ENCODE measurements at places on chromosomes 7 and 10.

DNA sequence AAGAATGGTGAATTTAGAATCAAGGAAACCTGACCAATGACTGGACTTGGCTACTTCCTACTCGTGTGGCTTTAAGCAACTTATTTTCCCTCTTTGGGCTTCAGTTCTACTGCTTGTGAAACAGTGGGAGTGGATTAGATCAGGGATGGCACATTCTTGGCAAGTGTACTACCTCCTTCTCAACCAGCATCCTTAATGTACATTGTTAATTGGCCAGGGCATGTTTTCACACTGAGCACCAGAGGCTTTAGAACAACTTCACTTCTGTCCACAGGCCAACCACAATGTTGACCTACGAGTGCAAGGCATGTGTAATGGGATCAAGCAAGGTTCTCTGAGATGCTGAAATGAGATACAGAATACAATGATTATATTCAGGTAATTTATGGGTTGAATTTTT, 315.3 kb downstream of the ADRA2A start:
- no peak for DNase-seq

DNA sequence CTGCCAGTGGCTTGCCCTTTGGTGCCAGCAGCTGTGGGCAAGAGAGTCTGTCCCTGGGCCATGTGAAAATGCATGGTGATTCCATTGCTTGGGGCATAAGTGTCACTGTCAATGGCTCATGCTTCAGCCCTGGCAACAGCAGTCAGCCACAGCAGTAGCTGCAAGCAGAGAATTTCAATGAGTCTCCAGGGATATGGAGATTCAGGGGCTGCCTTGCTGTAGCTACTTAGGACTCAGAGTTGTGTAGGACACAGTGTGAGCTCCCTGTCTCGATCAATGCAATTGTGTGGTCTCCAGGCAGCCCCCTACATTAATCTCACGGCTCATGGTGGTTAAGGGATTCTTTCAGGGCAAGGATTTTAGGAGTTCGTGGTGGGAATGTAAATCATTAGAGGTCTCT, 126.3 kb upstream of the STARD3NL start:
- no peak for DNase-seq

GRCh38 chr7:141302617-141303016, 228.8 kb downstream of the TMEM178B start:
- no peak for DNase-seq

DNA sequence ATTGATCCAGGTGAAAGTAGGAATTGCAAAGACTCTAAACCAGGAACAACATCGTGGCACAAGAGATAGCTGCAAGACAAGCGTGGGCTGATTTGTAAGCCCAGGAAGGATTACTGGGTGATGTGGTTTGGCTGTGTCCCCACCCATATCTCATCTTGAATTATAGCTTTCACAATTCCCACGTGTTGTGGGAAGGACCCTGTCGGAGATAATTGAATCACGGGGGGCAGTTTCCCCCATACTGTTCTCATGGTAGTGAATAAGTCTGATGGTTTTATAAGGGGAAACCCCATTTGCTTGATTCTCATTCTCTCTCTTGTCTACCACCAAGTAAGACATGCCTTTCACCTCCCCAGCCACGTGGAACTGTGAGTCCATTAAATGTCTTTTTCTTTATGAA, 59.5 kb downstream of the ST8SIA6 start:
- DNase-seq, result no peak

- DNase-seq, result no peak
These were observed 404.2 kb downstream of the THSD7A start for GRCh38 chr7:11427686-11428273.

- no peak for DNase-seq
These were observed 69.6 kb upstream of the COL1A2 start for GRCh38 chr7:94325122-94325475.

GRCh38 chr7:149723795-149724495, 49.4 kb downstream of the ZNF467 start:
- no peak for DNase-seq

GRCh38 chr10:29736366-29737073, 101.7 kb upstream of the SVIL start:
- DNase-seq, result no peak

DNA sequence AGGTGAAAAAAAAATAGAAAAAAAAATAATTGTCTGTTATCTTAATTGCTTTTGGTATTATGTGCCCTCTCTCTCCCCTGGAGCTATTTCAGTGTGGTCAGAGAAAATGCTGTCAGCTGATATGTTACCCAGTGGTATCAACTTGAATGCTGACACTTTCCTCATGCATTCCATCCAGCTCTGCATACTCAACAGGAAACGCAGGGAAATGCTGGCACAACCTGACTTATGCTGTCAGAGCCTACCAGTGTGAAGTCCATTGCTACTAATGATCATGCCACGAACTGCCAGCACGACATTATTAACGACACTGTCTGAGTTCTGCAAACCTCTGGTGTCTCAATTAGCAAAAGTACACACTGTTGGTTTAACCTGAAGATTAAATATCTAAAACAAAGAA, 182.8 kb downstream of the ZWINT start:
- DNase-seq, result no peak

GRCh38 chr10:33878238-33878786, 543.8 kb upstream of the NRP1 start:
- no peak for DNase-seq

- no peak for DNase-seq
These were observed 215.7 kb upstream of the INHBA start for GRCh38 chr7:41918597-41918996.

- DNase-seq, result no peak
These were observed 1.8 kb upstream of the GLI3 start for GRCh38 chr7:42238709-42239366.

DNA sequence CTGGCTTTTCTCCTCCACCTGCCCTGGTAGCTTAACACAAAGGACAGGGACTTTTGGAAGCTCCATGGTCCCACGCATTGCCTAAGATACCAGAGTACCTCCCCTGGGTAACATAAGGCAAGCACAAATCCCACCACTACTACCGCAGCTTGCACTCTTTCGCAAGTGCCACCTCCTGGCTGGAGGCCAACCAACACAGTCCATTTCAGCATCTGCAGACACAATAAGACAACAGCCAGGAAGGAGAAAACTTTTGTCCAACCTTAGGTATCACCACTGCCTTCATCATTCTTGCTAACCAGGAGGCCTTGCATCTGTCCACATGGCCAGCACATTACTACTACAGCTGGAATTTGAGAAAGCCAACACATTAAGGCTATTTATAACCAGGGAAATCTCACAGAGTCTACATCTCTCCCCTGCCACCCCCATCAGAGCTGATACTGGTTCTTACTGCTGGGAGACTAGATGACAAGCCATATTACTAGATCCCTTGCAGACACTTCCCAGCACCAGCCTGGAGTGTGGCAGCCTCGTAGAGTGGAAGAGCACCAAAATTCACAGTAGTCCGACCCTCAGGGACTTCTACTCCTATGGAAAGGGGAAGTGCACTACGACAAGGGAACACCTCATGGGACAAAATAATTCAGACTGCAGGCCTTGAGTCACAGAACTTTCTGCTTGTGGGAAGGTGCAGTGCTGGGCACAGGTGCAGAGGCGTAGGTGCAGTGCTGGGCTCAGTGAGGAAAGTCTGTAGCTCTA, 39.8 kb upstream of the CDK13 start:
- no peak for DNase-seq

DNA sequence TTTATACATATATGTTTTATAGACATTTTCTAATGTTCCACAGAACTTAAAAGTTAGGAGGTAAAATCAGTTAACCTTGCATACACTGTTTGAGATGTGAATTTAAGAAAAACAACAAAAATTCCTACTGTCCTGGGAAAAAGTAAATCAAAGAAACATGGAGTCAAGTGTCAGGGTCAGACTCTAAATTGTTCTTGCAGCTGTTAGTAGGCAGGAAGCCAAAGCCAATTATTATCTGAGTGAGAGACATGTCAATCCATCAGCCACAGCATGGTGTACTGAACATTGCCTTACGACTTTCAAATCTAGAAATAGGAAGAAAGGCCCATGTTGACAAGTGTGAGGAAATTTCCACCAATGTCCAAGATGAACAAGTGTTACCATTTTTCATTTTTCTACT, 461.2 kb upstream of the MBL2 start:
- no peak for DNase-seq

- DNase-seq, result no peak
These were observed 66.7 kb downstream of the PFKFB3 start for GRCh38 chr10:6269432-6269831.

DNA sequence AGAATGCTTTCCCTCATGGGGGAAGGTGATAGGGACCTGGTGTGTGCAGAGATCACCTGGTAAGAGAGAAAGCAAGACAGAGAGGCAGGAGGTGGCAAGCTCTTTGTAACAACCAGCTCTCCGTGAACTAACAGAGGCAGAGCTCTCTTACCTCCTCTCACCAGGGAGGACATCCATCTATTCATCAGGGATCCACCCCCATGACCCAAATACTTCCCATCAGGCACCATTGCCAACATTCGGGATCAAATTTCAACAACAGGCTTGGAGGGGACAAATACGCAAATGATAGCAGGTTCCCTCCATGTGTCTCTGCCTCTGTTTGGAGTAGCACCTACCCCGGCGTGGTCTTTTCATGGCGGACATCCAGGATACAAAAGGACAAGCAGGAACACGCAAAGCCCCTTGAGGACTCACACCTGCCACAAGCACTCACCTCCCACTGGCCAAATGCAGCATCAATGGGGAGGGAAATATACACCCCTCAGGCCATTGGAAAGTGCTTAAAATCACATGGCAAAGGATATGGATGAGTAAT, 431.2 kb upstream of the AUTS2 start:
- DNase-seq, result no peak

DNA sequence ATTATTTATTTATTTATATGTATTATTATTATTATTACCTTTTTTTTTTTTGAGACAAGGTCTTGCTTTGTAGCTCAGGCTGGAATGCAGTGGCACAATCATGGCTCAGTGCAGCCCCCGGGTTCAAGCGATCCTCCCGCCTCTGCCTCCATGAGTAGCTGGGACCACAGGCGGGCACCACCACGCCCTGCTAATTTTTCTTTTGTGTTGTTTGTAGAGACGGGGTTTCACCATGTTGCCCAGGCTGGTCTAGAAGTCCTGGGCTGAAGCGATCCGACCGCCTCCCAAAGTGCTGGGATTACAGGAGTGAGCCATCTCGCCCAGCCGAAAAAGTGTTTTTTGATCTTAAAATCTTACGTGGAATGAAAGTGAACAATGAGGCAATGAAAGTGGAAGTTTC, 79.4 kb upstream of the C1GALT1 start:
- no peak for DNase-seq

DNA sequence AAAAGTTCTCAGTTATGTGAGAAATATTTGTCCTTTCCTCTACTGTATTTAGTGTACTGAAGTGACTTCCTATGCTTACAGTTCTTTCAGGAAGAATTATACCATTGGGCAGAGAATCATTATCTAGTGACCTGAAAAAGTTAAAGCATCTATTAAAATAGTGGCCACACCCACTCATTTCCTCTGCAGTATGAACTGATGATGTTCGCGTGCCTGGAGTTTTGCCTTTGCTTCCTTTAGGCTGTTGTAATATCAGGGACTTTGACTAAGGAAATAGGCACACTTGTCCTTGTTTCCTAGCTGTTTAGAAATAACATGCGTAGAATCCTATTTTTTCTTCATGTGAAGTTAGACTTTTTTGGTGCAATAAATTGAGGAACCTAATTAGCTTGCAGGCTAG, 100.7 kb downstream of the ZMYND11 start:
- no peak for DNase-seq

- DNase-seq, result no peak
These were observed 208.6 kb upstream of the GALNT17 start for GRCh38 chr7:70923181-70923845.

DNA sequence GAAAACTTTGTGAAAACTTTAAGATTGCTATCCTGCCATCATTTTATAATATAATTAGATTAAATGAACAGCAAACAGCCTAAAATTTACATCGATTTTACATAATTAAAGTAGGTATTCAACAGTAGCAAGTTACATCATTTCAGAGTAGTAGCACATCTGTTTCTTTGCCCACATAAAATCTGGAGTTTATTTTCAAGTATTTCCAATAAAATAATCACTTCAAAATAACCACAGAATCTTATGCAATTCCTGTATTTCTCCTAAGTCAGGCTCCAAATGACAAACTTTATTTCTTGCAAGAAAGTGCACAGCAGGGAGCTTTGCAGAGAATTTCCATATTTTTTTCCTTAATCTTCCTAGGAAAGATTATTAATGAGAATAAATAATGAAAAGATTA, 82.6 kb downstream of the CUBN start:
- no peak for DNase-seq

DNA sequence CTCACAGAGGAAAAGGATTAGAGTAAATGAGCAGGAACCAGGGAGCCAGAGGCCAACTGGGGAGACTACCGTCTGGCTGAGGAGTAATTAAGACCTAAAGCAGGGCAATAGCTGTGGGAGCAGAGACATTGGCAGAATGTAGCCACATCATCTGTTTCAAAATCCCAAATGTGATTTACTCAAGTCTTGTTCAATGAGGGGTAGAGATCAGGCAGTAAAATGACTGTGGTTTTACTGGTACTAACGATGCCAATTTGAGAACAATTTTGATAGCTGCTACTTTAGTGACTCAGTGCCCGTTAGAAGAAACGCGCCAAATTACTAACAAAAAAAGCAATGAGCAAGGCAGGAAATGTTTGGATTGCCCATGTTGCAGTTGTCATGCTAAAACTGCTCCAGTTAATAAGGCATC, 12.7 kb upstream of the MIOS start:
- no peak for DNase-seq

DNA sequence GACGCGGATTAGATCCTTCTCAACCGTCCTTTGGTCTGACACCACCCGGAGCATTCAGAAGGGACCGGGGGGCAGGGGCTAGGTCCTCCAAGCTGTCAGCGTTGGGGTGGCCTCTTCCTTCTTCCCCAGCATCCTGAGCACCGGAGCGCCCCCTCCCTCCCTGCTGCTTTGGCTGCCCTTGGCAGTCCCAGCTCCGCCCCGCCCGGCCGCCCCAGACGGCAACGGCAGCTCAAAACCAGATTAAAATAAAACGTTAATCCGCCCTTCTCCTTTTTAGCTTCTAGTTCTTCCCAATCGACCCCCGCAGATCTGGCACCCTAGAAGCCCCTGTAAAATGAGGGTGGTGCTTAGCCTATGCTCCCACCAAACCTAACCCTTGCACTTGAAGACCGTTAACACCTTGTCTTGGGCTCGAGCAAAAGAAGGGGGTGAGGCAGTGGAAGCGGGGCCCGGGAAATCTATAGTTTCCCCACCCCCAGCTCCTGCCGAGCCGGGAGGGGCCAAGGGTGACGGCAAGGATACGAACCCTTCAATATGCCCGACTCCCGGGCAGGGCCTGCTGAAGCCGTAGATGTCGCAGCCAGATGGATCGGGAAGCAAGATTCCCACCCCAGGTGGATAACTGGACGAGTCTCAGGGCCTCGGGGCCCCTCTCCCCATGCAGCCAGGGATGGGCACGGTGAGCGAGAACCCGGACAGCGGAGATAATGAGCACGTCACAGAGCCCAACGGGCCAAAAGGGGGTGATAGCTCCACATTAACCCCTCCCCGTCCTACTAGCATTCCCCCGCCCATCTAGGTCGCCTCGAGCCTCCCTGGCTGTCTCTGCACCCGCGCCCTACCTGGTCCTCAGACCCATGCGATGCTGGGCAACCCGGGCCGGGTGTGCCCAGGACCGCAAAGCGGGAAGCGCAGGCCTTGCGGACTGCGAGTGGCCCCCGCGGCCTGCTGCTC, 169.7 kb downstream of the NRF1 start:
- DNase-seq, result no peak

- DNase-seq, result no peak
These were observed 210.8 kb downstream of the DNAJB6 start for GRCh38 chr7:157547611-157548010.

GRCh38 chr10:119700321-119700954, 25.4 kb upstream of the INPP5F start:
- DNase-seq, result no peak

GRCh38 chr7:73844131-73844547, 1.8 kb upstream of the METTL27 start:
- DNase-seq, result no peak
